ENCODE measurements at places on chromosomes 13 and 19.

DNA sequence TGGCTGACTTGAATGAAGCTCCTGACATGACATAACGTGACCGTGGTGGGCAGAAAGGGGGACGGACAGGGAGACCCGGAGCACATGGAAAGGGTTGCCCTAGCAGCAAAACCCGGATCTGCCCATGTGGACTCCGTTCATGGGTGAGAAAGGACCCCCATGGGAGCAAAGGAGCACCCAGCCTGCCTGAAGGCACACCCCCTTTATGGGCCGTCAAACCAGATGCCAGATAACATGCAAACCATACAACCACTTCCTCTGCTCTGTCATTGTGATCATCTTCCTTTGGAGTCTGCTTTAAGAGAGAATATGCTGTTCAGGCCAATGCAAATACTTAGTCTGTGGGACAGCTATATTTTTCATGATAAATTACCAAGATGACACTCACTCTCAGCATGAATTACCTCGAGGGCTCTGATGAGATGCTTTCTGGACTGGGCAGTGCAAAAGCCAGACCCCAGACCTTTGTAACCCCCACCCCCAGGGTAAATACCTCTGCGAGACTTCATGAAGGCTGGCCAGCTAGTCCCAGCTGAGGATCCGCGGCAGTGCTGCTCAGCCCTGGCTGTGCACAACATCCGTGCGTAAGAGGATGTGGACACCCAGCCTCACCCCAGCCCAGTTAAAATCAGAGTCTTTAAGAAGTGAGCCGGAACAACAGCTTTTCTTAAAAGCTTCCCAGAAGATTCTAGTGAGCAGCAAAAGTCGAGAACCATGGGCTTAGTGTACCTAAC is 126.6 kb downstream of the USP12 start:
- no peak for DNase-seq

DNA sequence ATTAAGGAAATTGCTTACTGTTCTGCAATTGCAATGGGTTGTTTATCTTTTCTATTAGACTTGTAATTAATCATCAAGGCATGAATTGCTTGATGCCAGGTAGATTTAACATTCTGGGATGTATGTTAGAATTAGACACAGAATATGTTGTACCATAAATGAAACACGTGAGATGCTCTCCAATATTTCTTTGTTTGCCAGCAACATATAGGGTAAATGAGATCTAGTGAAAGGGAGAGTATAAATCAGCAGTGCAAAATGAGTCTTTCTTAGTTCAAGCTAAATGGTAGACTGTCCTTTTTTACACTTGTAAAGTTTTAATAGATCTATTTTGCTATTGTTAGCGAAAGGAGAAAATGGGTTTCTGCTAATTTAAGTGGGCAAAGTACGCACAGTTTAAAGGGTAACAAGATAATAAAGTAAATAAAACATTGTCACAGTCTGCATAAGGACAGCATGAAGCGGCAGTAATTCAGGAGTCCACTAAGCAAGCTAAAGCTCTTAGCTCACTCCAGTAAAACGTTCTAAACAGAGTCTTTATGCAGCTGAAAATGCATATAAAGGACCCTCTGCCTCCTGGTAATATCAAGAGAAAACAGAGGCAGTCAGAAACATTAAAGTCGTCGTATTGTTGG is 1137.1 kb downstream of the OLFM4 start:
- DNase-seq = no peak

- no peak for DNase-seq
Observed at GRCh38 chr13:112692104-112692503, 2.3 kb downstream of the ATP11A start.

GRCh38 chr19:661427-662196 is 1.4 kb downstream of the RNF126 start:
- DNase-seq = peak; percentile 58

DNA sequence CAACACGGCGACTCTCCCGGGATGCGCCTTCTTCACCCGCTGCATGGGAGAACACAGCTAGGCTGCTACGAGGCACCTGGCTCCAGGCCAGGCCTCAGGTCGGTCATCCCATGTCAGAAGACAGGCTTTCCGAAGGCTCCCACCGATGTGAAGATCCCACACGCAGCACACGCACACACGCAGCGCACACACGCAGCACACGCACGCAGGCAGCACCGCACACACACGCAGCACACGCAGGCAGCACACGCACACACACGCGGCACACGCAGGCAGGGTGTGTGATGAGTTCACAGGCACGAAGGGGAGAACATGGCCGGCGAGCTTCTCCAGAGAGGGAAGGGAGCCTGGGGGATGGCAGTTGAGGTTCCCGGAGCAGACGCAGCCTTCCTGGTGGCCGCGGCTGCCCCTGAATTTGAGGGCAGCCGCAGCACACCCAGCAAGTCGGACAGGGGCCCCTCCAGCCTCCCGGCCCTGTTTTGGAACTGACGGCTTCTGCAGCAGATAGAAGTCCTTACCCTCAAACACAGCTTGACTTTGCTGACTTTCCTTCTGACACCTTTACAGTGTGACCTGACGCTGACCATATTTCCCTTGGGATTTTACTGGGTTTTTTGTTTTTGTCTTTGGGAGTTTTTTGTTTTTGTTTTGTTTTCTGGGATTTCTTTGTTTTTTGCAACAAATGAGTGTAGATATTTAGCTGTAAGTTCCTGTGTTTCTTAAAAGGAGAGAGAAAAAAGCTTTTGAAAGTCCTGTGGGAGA is 55.9 kb downstream of the RASA3 start:
- DNase-seq = no peak

All from T-helper 17 cell (primary cell).